ENCODE measurements at places on chromosomes 2 and 18.

DNA sequence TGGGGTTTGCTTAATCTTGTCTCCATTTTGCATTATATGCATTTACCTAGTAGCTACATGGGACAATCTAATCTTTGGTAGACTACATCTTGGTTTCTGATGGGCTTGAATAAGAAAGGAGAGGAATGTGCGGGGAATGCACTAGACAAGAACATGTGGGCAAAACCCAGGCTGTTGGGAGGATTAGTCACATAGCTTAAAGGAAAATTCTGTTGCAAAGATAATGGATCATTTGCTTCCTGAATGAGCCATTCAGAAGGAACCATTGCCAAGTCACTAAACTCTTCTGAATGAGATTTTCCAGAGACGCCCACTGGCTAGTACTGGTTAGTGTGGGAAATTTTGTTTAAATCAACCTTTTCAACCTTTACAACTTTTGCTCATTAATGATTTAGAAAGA, 84.8 kb downstream of the OSBPL6 start:
- DNase-seq = no peak

DNA sequence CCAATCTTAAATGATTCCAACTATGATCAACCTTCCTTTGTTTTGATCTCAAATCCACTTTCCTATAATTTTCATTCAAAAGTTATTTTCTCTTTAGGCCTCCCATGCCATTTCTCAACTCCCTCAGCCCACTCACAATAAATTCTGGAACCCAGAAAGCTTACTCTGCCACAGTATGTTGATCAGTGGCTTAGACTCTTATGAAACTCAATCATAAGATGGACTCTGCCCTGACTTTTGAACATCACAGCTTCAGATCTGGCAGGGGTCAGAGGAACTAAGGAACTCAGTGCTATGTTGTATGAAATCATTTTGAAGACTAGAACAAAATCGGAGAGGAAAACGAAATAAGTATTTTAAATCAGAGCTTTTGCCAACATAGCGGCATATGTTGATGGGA, 59.8 kb upstream of the LGALSL start:
- DNase-seq = no peak

DNA sequence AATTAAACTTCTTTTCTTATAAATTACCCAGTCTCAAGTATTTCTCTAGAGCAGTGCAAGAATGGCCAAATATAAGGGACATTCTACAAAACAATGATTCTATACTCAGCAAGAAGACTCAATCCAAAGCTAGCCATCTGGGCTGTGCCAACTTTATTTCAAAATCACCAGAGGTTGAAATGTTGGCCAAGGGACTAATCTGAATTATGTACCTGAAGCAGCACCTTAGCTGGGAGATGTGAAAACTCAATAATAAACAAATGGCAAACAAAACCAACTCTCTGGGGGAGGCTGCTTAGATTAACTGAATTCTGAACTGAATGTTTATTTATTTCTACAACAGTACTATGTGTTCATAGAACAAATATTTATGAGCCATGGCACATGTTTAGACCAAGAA, 251.3 kb downstream of the RDH14 start:
- DNase-seq = no peak

GRCh38 chr2:176283291-176284068, 14.2 kb downstream of the MTX2 start:
- DNase-seq = no peak

- no peak for DNase-seq
Measured at GRCh38 chr2:26449278-26450030, 28.5 kb downstream of the OTOF start.

- no peak for DNase-seq
Measured at GRCh38 chr2:100411841-100412292, 5.6 kb downstream of the CHST10 start.

DNA sequence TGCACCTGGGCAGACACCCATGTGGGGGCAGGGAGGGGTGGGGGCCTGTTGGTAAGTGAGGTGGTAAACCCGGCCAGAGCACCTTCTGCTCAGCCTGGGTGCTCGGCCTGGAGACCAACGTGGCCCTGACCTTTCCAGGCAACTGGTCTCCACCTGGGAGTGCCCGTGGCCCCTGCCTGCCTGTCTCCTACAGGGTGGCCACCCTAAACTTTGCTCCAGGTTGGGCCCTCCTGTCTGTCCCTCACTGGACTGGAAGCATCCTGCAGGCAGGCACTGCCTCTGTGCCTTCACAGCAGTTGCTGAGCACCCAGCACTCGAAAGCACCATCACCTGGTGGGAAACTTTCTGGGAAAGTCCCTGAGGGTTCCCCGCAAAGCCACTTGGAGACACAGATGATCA, 171.3 kb downstream of the TWIST2 start:
- DNase-seq = no peak

GRCh38 chr18:23291456-23292205, 156.3 kb downstream of the CABLES1 start:
- DNase-seq = no peak

DNA sequence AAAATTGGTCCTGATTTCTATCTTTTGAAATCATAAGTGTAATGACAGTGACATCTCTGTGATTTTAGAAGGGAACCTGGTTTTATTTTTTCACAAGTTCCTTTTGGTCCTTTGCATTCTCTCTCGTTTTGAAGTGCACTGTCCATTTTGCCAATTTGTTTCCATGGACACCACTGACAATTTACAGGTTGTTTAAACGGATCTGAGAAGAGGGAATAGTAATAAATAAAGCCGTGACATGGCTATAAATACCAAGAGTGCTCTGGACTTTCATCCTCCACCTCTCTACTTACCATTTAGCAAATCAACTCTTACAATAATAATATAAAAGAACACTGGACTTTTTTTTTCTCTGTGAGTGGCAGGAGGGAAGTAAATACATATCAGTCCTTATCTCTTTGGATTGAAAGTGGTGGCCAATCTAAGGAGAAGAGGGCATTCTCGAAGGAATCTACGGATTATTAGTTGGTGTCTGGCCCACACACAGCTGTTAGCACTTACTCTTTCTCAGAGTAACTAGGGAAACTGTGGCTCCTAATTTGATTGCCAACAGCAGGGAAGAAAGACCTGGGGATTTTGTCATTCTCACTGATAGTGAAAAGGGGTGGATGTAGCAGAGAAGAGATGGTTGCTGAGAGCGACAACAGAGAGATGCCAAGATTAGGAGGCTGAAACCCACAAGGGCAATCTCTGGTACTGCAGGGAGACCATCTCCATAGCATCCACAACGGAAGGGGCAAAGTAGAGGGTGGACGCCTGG, 108.7 kb upstream of the FSHR start:
- no peak for DNase-seq

GRCh38 chr2:39689876-39690275, 24.2 kb downstream of the TMEM178A start:
- DNase-seq = no peak

- DNase-seq = no peak
Measured at GRCh38 chr18:9648431-9649163, 34.2 kb upstream of the PPP4R1 start.

DNA sequence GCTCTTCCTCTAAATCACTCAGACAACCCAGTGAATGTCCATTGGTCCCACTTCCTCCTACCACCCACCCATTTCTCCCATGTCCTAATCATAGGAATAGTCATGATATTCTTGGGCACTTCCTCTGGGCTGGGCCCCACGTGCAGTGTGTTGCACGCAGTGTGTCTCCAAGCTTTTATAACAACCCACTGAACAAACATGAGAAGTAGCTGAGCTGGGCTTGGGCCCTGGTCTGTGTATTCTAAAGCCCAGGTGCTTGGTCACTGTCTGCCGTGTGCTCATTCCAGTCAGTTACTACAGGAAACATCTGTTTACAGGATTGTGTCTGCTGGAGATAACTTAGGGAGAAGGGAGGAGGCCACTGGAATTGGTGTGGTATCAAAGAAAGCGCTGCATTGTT, 64.2 kb upstream of the THOC1 start:
- DNase-seq = no peak

DNA sequence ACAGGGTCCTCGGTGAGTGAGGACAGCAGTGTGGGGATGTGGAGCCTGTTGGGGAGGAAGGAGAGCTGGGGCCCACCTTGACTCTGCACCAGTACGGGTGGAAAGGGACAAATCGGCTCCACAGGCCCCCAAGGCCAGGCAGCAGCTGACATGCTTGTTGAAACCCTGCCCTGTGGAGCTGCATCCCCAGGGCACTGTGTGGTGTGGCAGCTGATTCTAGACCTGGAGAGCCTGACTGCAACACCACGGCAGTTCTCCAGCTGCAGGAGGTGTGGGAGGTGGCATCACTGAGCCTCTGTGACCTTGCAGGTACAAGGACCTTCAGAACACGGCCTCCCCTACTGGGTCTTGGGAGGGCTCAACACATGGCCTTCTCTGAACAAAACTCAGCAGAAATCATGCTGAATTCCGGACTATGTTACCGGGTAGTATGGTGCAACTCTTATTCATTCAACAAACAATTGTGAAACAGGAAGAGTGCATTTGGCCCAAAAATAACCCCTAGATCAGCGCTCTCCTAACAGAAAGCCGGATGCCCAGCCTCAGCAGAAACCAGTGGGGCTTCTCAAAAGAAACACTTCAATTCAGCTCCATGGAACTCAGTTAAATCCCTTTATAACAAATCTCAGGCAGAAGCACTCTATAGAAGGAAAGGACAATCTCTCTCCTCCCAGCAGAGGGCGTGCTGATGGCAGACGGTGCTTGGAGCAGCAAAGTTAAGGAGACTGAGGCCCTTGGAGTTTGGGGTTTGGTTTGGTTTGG, 104.4 kb upstream of the SALL3 start:
- peak; percentile 35 for DNase-seq

- DNase-seq = no peak
Measured at GRCh38 chr2:234193977-234194563, 143.6 kb downstream of the SPP2 start.

DNA sequence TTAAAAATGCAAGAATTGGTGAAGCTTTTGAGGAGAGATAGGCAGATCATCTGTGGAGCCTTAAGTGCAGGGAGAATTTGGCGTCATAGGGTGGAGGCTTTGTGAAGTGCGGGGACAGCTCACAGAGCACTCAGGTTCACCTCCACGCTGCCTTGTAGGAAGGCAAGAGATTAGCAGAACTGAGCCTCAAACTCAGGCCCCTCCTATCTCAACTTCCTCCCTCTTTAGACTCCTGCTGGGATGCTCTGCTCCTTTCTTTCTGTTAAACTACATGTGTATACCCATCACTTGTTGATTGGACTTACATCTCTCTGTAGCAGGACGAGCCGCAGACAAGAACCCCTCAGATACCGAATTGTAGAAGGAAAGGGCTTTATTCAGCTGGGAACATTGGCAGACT, 422.2 kb downstream of the SETBP1 start:
- DNase-seq = no peak

DNA sequence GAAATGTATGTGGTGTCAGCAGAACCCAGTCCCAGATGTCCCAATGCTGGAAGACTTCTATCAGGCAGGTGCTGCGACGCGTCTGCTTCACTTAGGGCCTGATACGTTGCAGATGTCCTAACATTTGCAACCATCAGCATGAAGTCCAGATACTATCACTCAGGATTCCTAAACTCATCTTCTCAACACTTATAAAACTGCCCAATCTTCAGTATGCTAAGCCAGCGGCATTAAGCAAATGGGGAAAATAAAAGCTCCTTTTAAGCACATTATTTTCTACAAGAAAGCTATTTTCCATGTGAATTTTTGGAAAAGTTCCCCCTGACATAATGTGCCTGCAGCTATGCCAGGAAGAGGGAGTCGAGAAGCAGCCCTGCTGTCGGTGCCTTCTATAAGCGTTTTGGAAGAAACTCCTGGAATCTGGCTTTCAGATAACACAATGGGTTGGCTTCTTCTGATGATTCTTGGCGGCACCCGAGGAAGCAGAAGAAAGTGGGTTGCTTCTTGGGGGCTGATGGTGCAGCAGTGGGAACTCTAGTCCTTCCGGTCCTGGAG, 60.7 kb upstream of the ITGA6 start:
- no peak for DNase-seq

DNA sequence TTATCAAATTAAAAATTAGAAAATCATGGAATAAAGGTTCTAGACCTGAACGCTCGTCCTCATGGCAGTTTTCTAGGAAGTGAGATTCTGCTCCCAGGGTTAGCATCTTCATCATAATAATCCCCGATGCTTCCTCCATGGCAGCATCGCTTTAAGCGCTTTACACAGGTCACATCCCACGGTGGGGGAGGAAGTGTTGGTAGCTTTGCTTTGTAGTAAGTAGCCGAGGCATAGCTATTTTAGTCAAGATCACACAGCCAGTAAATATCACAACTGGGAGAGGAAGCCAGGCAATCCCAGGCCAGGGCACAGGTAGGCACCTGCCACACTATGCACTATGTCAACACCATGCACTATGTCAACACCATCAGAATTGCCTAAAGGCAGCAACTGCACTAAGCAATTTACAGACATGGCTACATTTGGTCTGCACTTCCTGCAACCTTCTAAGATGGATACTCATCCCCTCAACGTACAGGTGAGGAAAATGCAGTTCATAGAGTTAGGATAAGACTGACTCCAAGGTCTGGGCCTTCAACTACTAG, 205.5 kb downstream of the FBXO15 start:
- no peak for DNase-seq

DNA sequence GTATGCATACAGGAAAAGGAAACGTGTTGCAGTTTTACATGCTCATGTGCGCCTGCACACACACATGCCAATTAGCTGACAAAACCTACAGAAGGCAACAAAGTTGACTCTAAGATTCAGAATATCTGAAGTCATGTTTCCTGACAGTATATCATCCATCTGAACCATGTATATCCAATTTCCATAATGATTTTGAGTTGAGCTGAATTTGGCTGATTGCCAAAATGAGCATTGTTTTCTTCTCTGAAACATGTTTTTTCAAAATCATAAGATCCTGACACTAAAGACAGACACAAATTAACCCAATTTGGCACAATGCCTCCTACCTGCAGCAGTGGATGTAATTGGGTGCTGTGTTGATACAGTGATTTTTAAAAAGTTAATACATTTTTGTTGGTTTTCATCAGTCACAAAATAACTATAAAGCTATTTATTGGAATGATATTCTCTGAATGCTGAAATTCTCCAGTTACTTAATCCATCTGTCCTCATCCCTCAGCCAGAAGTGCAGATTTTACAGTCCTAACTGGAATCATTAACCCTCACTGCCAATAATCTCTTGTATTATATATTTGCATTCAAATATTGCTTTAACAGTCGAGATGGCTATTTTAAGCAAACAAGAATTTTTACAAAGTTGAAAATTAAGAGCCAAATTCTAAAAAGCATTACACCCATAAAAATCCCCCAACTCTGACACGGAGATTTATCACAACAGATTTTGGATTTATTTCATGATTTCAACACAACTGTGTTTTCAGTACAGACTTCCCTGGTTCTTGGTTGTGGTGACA, 161.7 kb upstream of the LMAN1 start:
- no peak for DNase-seq
